ENCODE measurements at places on chromosomes 1 and 21. TPM values are rescaled to one million over a fixed set of nuclear protein-coding genes. Genes with fewer than 3 reads are reported as not detected.

Gene CD34
- not detected for total RNA-seq

Gene OR2M3
- not detected for total RNA-seq

Gene NTRK1
- 0.22 TPM for total RNA-seq

Gene SPRTN
- total RNA-seq = 14.9 TPM

Gene PTTG1IP
- 134 TPM for total RNA-seq
